Naive thymus-derived CD4-positive, alpha-beta T cell (primary cell): ENCODE measurements at places on chromosomes 7 and 10. TPM values are rescaled to one million over a fixed set of nuclear protein-coding genes. Genes with fewer than 3 reads are reported as not detected.

The RAB19 gene
- total RNA-seq: 13.3 and 13.4 TPM in 2 replicates

The ERVW-1 gene
- not detected in 2 replicates for total RNA-seq

The BMPER gene
- total RNA-seq: 0.44 TPM

The ZNF488 gene
- not detected in 2 replicates for total RNA-seq

The PAXIP1 gene
- total RNA-seq: 26.3 and 29.7 TPM in 2 replicates
